ENCODE measurements at places on chromosomes 3 and 15. TPM values are rescaled to one million over a fixed set of nuclear protein-coding genes. Genes with fewer than 3 reads are reported as not detected.

DNA sequence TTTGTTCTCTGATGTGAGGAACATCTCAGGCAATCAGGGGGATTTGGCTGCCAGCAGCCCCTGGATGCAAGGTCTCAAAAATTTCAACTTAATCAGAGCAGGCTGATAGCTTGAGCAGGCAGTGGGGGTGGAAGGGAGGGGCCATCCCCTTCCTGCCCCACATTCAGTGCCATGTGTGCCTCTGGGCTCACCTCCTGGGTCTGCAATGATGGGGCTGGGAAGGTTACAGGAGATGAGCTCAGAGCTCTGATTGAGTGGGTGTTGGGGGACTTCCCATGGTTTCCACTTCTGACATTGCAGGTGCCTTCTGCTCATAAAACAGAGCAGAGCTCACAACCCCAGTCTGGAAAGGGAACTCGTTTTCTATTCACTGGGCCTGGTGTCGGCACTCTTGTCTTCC is 37.0 kb downstream of the PARP16 start:
- DNase-seq: no peak

DNA sequence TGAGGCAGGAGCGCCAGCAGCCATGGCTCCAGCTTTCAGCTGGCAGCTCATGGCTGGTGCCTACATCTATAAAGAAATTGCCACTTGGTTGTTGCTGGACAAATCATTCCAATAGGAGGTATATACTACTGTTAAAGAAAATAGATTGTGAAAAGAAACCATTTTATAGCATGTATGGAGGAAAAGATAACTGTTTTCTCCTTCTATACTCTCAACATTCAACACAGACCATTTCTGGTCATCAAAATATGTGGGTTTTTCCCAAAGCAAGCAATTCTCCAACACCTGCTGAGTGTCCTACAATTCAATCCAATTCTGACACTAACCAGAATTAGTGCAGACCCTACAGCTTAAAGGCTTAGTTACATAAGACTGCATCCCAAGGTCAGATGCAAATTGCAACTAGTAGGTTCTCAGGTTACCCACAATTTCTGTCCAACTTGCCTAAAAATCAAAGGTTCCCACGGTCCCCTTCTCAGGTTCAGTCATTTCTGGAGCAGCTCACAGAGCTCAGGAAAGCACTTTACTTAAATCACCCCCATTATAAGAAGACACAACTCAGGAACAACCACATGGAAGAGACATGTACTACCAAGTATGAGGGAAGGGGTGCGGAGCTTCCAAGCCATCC is 42.4 kb upstream of the STRIT1 start:
- no peak for DNase-seq

C2CD4A gene
- 0.09 TPM for total RNA-seq

- no peak for DNase-seq
Observed at GRCh38 chr3:141603473-141604035, 116.7 kb downstream of the RASA2 start.

DNA sequence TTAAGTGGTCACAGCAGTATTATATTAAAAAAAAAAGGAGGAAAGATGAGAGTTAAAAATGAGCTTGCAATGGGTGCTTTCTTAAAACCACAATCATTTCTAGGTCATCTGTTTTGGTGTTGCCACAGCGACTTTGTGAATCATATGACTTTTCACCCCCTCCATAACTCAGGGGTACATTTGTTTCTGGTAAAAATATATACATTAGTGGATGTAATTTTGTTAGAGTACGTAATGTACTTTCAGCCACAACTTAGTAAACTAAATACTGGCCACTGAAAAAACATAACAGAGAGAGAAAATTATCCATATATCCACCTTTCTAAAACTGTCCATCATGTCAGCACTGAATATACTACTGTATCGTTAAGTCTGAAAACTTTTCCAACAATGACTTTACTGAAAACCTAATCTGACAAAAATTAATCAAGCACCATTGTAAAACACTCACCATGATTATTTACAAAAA is 3.4 kb downstream of the ANKRD28 start:
- no peak for DNase-seq

GRCh38 chr3:196654735-196655090 is 15.2 kb downstream of the NRROS start:
- DNase-seq: no peak

GRCh38 chr3:111809186-111809585 is 49.9 kb upstream of the PHLDB2 start:
- no peak for DNase-seq

PLA2G4F gene
- total RNA-seq: not detected

DNA sequence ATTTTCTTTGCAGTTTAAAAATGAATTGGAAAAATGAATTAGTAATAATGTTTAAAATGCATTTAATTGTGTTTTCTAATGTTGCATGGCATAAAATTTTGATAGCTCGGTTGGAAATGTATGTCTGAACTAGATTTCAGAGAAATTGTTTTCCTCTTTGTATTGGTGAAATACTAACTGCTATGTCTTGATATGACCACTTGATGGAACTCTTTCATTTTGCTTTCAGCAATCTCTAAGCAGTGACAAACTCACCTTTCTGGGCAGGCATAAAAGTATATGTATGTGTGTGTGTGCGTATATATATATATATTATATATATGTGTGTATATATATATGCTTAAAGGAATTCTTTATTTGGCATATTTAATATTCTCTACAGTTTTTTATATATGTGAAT is 239.3 kb upstream of the ZNF717 start:
- DNase-seq: no peak

GRCh38 chr3:30675006-30675405 is 68.6 kb downstream of the TGFBR2 start:
- DNase-seq: no peak

FEZF2 gene
- not detected for total RNA-seq

Measured in omental fat pad (tissue), 4 donors.